ENCODE measurements at places on chromosomes 16 and 17.

GRCh38 chr16:79301051-79301450 lies 299.5 kb downstream of the MAF start:
- no peaks in the 10 kb centered on the region for H3K4me1 ChIP-seq
- H3K27ac ChIP-seq, result no peak overlapping the region
- DNase-seq, result no peak
- no peak overlapping the region for H3K4me3 ChIP-seq
- H3K27me3 ChIP-seq, result no peaks in the 10 kb centered on the region

DNA sequence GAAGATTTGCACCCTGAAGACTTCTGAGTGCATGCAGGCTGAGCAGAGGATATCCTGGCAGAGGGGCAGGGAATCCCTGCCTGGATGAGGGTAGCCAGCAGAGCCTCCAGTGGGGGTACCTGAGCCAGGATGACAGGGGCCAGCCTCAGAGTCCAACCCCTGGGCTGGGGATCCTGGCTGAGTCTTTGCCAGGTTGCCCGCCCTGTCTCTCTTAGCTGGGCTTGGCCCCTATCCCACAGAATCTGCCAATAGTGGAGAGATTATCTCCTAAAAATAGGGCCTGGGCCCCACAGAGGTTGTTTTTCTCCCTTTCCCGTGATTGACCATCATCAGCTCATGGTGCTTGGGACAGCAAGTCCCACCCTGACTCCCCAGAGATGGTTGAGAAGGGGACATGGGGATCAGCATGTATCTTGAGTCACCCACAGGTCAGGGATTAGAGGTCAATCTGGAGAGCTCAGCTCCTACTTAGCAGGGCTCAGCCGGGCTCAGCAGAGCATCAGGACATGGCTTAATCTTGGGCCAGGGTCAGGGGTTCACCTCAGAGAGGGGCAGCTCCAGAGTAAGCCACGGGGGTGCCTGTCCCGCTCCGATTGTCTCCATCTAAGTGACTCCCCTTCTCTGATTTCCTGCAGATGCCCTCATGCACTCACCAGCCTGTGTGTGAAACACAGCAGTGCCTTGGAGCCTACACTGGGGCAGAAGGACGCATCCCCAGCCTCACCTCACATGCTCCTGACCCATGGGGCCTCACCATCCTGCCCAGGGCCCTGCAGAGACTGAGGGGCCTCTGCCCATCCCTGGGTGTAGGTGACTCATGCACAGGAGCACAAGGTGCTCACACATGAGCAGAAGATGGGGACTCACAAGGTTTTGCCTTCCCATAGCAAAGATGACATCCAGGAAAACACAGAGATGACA lies 11.5 kb downstream of the CDH16 start:
- H3K4me3 ChIP-seq, result no peak overlapping the region
- H3K27me3 ChIP-seq, result no peaks in the 10 kb centered on the region
- peak; percentile 29 for DNase-seq

- H3K4me3 ChIP-seq, result no peak overlapping the region
- no peak overlapping the region for H3K27ac ChIP-seq
- H3K36me3 ChIP-seq, result no peaks in the 10 kb centered on the region
- no peaks in the 10 kb centered on the region for H3K27me3 ChIP-seq
- DNase-seq, result peak; percentile 15
- H3K4me1 ChIP-seq, result no peaks in the 10 kb centered on the region
These were observed 7.9 kb upstream of the DNAH17 start for GRCh38 chr17:78585006-78585630.

- H3K4me3 ChIP-seq, result no peak overlapping the region
- no peak overlapping the region for H3K27ac ChIP-seq
- peaks cover 29% of the 10 kb centered on the region for H3K4me1 ChIP-seq
- no peak for DNase-seq
These were observed 66.3 kb upstream of the GSE1 start for GRCh38 chr16:85546585-85547447.

- DNase-seq, result no peak
- H3K27ac ChIP-seq, result no peak overlapping the region
These were observed 77.1 kb upstream of the RCVRN start for GRCh38 chr17:9982159-9982558.

GRCh38 chr17:7292194-7292593 lies 2.2 kb downstream of the YBX2 start:
- peaks cover 9% of the 10 kb centered on the region for H3K27me3 ChIP-seq
- peaks cover 8% of the 10 kb centered on the region for H3K36me3 ChIP-seq
- peaks cover 40% of the 10 kb centered on the region for H3K4me1 ChIP-seq
- DNase-seq, result no peak

GRCh38 chr17:66461343-66461995 lies 159.1 kb downstream of the PRKCA start:
- no peaks in the 10 kb centered on the region for H3K27me3 ChIP-seq
- no peaks in the 10 kb centered on the region for H3K36me3 ChIP-seq
- DNase-seq, result no peak
- H3K4me1 ChIP-seq, result peaks cover 7% of the 10 kb centered on the region
- H3K4me3 ChIP-seq, result no peak overlapping the region
- no peak overlapping the region for H3K27ac ChIP-seq

GRCh38 chr16:4561596-4561995 lies 5.5 kb downstream of the C16orf96 start:
- no peaks in the 10 kb centered on the region for H3K4me1 ChIP-seq
- no peaks in the 10 kb centered on the region for H3K36me3 ChIP-seq

- peak overlapping the region; percentile 5 for H3K4me3 ChIP-seq
- peak; percentile 75 for DNase-seq
- H3K27me3 ChIP-seq, result no peaks in the 10 kb centered on the region
These were observed 203.4 kb downstream of the CCDC182 start for GRCh38 chr17:57541472-57542394.

DNA sequence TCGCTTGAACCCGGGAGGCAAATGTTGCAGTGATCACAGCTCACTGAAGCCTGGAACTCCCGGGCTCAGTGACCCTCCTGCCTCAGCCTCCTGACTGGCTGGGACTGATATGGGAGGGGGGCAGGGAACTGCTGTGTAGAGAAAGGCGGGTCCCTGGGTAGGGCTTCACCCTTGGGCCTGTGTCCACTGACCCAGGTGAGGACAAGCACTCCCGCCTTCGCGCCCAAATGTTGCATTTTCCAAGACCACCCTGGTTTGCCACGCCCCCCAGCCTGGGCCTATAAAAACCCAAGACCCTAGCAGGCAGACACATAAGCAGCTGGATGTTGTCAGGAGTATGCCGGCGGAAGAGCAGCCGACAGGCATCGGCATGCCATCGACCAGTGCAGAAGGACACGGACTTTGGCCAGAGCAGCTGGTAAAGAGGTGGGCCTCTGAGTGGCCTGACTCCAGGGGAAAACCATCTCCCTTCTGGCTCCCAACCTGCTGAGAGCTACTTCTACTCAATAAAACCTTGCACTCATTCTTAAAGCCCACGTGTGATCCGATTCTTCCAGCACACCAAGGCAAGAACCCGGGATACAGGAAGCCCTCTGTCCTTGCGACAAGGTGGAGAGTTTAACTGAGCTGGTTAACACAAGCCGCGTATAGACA lies 19.1 kb downstream of the SMYD4 start:
- no peaks in the 10 kb centered on the region for H3K36me3 ChIP-seq
- no peaks in the 10 kb centered on the region for H3K27me3 ChIP-seq
- no peak overlapping the region for H3K4me3 ChIP-seq
- no peak for DNase-seq

- H3K27me3 ChIP-seq, result no peaks in the 10 kb centered on the region
- H3K4me3 ChIP-seq, result no peak overlapping the region
- H3K4me1 ChIP-seq, result peaks cover 13% of the 10 kb centered on the region
- no peaks in the 10 kb centered on the region for H3K36me3 ChIP-seq
These were observed 21.3 kb downstream of the B9D1 start for GRCh38 chr17:19341211-19341631.

- peak overlapping the region; percentile 91 for H3K27ac ChIP-seq
- no peaks in the 10 kb centered on the region for H3K27me3 ChIP-seq
- peaks cover 48% of the 10 kb centered on the region for H3K4me1 ChIP-seq
- no peaks in the 10 kb centered on the region for H3K36me3 ChIP-seq
These were observed 30.9 kb downstream of the FAM222B start for GRCh38 chr17:28811651-28812090.

- no peak for DNase-seq
- H3K4me3 ChIP-seq, result peak overlapping the region; percentile 6
- no peak overlapping the region for H3K27ac ChIP-seq
These were observed 41.5 kb downstream of the TMEM235 start for GRCh38 chr17:78272914-78273258.

DNA sequence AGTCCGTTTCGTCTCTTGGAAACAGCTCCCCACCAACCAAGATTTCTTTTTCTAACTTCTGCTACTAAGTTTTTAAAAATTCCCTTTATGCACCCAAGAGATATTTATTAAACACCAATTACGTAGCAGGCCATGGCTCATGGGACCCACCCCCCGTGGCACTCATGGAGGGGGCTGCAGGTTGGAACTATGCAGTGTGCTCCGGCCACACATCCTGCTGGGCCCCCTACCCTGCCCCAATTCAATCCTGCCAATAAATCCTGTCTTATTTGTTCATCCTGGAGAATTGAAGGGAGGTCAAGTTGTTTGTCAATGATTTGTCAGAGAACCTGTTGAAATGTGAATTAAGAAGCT lies 48.2 kb downstream of the IL21R start:
- no peak overlapping the region for H3K4me3 ChIP-seq
- H3K27me3 ChIP-seq, result peaks cover 35% of the 10 kb centered on the region
- H3K36me3 ChIP-seq, result no peaks in the 10 kb centered on the region

- no peak for DNase-seq
These were observed 27.9 kb downstream of the SMG6 start for GRCh38 chr17:2275722-2276121.

DNA sequence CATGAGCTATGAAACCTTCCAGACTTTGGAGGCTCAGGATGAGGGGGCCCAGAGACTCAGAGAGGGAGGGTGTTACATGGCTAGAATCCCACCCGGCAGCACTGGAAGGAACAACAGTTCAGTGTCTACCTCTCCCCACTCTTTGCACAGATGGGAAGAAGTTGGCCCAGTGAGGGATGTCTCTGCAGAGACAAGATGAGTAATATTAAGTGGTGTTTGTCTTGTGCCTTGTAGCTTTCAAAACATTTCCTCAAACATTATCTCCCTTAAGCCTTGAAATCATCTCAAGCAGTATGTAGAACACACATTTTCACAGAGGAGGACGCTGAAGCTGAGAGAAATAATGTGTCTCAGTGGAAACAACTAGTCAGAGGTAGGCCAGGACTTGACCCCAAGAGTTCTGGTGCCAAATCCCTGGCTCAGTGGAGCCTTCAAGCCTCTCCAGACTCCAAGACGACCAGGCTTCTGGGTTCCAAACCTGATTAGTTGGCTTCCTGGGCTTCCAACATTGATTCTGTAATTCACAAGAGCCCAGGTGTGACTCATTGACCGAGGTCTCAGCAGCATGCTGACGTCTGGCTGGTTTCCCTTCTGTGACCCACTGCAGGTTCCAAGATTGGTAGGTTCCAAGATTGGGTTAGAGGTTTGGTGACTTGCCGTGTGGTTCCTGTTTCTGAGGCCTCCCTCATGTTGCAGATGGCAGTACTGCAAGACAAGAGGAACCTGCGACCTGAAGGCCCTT lies 7.4 kb downstream of the RNF112 start:
- no peaks in the 10 kb centered on the region for H3K27me3 ChIP-seq
- no peak overlapping the region for H3K27ac ChIP-seq
- no peak for DNase-seq
- no peaks in the 10 kb centered on the region for H3K36me3 ChIP-seq

DNA sequence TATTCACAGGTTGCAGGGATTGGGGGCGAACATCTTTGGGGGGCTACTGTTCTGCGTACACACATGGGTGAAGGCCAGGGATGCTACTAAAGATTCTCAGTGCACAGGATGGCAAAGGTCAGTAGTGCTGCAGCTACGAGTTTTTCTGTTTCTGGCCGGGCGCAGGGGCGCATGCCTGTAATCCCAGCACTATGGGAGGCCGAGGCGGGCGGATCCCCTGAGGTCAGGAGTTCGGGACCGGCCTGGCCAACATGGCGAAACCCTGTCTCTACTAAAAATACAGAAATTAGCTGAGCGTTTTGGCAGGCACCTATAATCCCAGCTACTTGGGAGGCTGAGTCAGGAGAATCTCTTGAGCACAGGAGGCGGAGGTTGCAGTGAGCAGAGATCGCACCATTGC lies 3.9 kb upstream of the ZNF598 start:
- no peaks in the 10 kb centered on the region for H3K27me3 ChIP-seq
- H3K4me3 ChIP-seq, result no peak overlapping the region
- DNase-seq, result no peak
- no peaks in the 10 kb centered on the region for H3K36me3 ChIP-seq

GRCh38 chr16:82044585-82044911 lies 9.5 kb downstream of the HSD17B2 start:
- DNase-seq, result no peak
- no peaks in the 10 kb centered on the region for H3K36me3 ChIP-seq
- H3K27ac ChIP-seq, result no peak overlapping the region
- H3K4me3 ChIP-seq, result no peak overlapping the region

DNA sequence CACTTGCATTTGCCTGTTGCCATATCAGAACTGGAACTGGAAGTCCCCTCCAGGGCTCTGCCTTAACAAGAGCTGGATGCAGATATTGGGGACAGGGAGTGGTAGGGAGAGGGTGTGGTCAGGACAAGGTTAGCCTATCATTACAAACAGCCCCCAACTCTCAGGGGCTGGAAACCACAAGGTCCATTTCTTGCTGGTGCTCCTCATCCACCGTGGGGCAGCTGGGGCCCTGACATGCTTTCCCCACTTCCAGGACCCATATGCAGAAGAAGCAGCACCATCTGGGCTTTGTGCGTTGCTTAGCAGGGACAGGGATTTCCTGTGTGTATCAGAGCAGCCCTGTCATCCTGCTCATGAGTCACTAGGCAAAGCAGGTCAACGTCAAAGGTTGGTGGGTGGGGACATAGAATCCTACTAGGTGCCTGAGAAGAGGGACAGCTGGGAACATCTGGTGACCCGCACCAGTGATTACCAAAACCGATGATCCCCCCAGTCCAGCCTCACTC lies 26.9 kb downstream of the RGS9 start:
- H3K27ac ChIP-seq, result no peak overlapping the region
- no peaks in the 10 kb centered on the region for H3K27me3 ChIP-seq
- H3K4me1 ChIP-seq, result no peaks in the 10 kb centered on the region
- no peak for DNase-seq
- no peak overlapping the region for H3K4me3 ChIP-seq
- H3K36me3 ChIP-seq, result no peaks in the 10 kb centered on the region

- peak overlapping the region; percentile 87 for H3K27ac ChIP-seq
- peak; percentile 77 for DNase-seq
- H3K36me3 ChIP-seq, result no peaks in the 10 kb centered on the region
These were observed 9.9 kb downstream of the ZDHHC1 start for GRCh38 chr16:67406111-67406971.

GRCh38 chr16:66250686-66251431 lies 115.6 kb upstream of the CDH5 start:
- H3K27me3 ChIP-seq, result no peaks in the 10 kb centered on the region
- peak overlapping the region; percentile 36 for H3K27ac ChIP-seq
- H3K36me3 ChIP-seq, result no peaks in the 10 kb centered on the region
- DNase-seq, result peak; percentile 81

DNA sequence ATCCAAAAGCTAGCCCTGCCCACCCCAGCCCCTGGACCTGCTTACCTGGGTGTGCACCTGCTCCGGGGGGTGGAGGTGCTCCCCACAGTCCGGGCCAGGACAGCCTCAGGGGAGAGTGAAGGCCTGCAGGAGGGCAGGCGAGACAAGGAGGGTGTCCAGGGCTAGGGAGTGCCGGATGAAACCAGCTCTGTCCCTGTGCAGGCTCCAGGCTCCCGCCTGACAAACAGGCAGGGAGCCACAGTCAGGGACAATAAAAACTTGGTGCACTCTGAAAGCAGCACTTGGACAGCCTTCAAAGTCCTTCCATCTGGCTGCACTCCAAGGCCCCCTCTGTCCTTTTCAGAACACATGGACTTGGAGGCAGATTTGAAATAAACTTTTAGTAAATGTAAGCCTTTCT lies 3.9 kb downstream of the PAQR4 start:
- H3K36me3 ChIP-seq, result no peaks in the 10 kb centered on the region
- H3K27me3 ChIP-seq, result no peaks in the 10 kb centered on the region
- no peak overlapping the region for H3K27ac ChIP-seq

GRCh38 chr16:23877107-23878070 lies 41.6 kb downstream of the PRKCB start:
- H3K27me3 ChIP-seq, result no peaks in the 10 kb centered on the region
- H3K27ac ChIP-seq, result no peak overlapping the region
- no peaks in the 10 kb centered on the region for H3K4me1 ChIP-seq
- no peak overlapping the region for H3K4me3 ChIP-seq

Data from psoas muscle (tissue), 8 donors.